Activated T-helper 1 cell treated with anti-CD3 and anti-CD28 coated beads, Interleukin-12 subunit alpha, Interleukin-12 subunit beta, Interleukin-2, Interleukin-4 antibody, amounts not matched to agents 30 ng/mL and 10 ng/mL and 1 ng/mL, durations not matched to agents 14 hours and 24 hours and 36 hours (primary cell): ENCODE measurements at places on chromosomes 3 and 15. TPM values are rescaled to one million over a fixed set of nuclear protein-coding genes. Genes with fewer than 3 reads are reported as not detected.

DNA sequence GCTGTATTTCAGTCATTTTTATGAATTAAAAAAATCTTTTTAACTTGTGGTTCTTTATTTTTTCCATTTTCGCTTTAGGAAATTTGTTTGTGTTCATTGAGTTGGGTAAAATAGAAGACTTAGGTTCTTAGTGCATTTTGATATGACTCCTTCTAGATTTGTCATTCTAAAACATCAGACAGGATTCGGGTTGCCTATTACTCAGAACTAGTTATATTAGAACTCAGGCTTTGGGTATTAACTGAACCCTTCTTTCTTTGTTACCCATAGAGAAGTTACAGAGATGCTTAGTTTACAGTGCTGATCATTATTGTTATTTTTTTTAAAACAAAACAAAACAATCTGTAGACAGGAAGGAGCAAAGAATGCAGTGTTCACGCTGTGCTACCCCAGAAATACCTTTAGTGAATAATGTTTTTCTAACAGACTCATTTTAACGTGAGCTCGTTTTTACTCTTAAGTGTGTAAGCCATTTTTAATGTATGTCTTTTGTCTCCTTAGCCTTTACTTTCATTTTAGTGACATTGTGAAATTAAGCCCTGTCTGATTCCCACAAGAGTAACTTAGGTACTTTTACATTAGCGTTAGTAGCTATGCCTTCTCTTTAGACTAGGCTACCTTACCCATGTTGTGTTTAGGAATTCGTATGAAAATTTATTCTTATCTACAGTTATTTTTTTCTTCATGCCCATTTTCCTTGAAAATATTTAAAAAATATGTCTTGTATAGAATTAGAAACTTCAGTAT, 53.4 kb downstream of the CMC1 start:
- DNase-seq, result no peak

- no peak for DNase-seq
Measured at GRCh38 chr3:71478568-71478967, 105.0 kb downstream of the FOXP1 start.

- no peak for DNase-seq
Measured at GRCh38 chr3:106692624-106693023, 684.6 kb upstream of the CCDC54 start.

DNA sequence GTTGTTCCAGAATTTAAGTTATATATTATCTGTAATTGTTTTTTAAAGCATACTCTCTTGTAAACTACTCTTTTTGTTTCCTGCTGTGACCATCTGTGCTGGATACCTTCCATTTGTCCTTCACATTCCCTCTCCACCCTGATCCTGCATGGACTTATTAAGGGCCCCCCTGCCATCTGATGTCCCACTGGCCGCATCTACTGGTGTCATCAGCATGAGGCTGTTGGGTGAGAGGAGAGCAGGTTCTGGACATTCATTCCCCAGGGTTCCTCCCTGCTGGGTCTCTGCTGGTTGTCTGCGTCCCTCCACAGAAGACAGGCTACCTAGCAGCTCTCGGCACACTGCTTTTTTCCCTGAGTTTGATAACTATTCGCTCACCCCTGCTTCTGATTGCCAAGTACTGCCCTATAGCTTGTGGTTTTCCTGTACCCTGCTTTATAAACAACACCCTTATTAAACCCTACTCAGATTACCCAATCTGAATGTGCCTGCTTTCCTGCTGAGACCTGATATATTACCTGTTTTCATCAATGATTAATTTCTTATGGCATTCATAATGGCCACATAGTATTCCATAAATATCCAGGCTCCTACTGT, 7.7 kb downstream of the CMTM8 start:
- DNase-seq, result no peak

DNA sequence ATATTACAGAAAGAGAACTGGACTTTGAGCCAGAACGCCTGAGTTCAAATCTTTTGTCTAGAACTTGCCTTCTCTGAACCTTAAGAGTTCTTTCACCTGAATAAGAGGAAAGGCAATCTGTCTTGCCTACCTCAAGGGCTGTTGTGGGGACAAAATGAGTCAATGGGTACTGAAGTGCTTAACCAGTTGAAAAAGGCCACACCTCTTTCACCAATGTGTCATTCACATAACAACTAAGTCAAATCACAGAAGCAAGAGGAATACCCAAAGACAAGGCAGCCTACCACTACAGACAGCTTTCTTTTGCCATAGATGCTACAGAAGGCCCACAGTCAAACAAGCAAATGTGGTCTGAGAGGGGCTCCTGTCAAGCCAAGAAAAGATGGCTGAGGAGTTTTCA, 39.7 kb downstream of the NBEAL2 start:
- peak; percentile 50 for DNase-seq

- DNase-seq, result peak; percentile 14
Measured at GRCh38 chr3:63910891-63911290, 1.3 kb downstream of the SCAANT1 start.

DNA sequence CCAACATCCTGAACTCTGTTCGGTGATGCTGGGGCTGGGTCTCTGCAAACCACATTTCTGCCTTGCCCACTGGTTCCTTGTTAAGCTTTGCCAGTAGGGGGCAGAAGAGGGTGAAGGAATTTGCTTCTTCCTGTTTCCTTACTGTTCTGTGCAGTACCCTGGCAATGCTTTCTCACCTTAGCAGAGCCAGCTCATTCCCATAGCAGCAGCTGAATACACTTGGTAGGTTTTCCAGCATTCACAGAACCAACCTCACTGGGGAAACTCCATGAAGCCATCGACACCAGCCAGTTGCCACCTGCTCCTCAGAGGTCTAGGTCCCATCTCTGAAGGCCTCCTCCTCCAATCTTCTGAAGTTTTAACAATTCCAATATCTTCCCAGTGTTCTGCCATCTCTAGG, 308.4 kb downstream of the PDCD6IP start:
- no peak for DNase-seq

DNA sequence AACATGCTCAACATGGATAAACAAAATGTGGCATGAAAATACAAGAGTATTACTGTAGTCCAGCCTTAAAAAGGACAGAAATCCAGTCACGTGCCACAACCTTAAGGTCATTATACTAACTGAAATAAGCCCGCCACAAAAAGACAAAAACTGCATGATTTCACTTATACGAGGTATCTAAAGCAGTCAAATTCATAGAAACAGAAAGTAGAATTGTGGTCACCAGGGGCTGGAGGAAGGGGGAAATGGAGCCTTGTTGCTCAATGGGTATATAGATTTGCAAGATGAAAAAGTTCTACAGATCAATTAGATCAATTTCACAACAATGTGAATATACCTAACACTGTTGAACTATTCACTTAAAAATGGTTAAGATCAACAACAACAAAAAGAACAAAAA, 7.4 kb downstream of the GLB1 start:
- no peak for DNase-seq

DNA sequence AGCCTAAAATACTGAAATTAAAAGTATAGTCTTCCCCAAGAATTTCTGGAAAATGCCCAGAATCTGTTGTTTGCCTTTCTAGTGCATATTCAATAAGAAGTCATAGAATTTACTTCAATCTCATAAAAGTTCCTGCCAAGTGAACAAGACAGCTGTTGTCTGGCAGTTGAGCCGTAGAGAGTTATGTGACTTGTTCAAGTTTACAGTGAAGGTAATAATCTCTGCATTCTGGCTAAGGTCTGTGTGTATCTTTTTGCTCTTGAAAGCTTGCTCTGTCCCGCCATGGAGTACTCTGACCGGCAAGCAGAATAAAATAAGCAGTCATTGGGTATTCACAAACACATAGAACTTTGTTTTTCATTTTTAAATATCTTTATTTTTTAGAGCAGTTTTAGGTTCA, 77.8 kb downstream of the GHSR start:
- no peak for DNase-seq

GRCh38 chr15:32828507-32829186, 110.8 kb downstream of the GREM1 start:
- no peak for DNase-seq

DNA sequence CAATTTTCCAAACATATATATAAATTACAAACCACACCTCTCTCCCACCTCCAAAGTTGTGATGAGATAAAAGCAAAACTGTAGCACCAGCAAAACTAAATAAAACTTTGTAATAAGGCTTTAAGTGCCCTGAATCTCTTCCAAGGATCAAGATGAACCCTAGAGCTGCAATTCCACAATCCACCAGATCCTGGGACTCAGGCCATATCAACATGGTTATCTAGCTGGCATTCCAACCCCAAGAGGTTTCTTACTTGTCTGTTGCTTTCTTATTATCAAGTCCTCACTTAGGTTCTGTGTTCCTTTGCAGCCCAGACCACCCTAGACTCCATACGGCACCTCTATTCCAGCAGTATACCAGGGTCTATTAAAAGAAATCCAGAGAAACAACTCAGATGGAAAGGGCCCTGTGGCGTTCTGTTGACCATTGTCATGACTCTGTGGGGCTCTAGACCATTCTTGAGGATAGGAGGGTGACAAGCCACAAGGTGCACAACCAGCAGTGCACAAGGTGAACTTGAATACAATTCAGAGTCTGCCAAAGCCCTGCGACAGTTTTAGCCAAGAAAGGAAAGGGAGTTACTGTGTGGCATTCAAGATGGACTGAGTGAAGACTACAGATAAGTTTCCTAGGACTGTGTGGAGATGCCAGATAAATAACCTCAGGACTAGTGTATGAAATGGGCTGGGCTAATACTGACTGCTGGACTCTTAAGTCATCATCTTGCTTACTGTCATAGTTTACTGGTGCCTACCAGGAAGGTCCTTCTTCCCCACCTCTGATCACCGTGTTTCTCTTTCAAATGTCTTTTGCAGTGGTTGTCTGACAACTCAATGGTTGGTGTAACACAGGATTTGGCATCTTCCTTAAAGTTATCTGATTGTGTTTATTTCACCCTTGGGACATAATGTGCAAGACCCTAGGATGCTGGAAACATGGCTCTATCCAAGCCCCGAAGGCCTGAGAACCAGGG, 27.2 kb downstream of the ACKR2 start:
- DNase-seq, result no peak

GRCh38 chr15:92073044-92073785, 219.7 kb downstream of the SLCO3A1 start:
- no peak for DNase-seq

DNA sequence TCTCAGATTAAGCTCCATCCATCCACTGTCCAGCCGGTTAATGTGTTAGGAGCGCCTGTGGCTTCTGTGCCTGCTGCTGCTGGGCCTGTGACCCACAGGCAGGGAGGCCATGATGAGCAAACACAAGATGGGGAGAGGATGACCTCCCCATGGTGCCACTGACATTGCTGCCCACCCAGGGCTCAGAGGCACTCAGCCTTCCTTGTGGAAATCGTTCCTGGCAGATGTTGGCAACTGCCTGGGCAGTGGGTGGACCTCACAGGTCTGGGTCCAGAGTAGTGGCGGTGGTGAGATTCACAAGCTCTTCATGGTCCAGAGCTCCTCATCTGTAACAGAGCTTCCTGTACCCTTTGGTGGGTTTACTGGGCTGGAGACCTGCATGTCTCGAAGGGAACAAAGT, 38.6 kb downstream of the SCN5A start:
- DNase-seq, result no peak

DNA sequence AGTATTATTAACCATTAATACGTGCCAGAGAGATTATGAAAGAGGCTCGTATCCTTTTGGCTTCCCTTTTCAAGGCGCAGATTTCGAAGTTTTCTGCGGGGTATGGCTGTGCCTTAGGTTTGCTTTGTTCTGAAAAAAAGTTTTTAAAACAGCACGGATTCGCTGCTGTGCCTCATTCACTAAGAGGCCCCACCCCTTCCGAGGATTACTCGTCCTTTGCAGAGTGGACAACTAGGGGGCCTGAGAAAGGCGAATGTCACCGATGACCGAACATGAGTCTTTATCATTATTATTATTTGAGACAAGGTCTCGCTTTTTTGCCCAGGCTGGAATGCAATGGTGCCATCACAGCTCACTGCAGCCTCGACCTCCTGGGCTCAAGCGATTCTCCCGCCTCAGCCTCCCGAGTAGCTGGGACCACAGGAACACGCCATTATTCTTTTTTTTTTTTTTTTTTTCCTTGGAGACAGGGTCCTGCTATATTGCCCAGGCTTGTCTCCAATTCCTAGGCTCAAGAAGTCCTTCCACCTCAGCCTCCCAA, 684 bp upstream of the RPS27L start:
- peak; percentile 12 for DNase-seq

CCK gene
- not detected in 2 replicates for total RNA-seq

USP13 gene
- total RNA-seq, result 11.1 and 11.3 TPM in 2 replicates

DYNC1LI1 gene
- total RNA-seq, result 35.9 and 43.3 TPM in 2 replicates

FAM107A gene
- total RNA-seq, result not detected in 2 replicates

MUSTN1 gene
- total RNA-seq, result 1.7 TPM in 1 of 2 replicates, not detected in the other

SPINK8 gene
- not detected in 2 replicates for total RNA-seq

HRH1 gene
- total RNA-seq, result 0.15 and 0.21 TPM in 2 replicates
